ENCODE measurements at places on chromosomes 5 and 9.

GRCh38 chr5:54766748-54767147 lies 218.6 kb downstream of the ESM1 start:
- no peak for DNase-seq

DNA sequence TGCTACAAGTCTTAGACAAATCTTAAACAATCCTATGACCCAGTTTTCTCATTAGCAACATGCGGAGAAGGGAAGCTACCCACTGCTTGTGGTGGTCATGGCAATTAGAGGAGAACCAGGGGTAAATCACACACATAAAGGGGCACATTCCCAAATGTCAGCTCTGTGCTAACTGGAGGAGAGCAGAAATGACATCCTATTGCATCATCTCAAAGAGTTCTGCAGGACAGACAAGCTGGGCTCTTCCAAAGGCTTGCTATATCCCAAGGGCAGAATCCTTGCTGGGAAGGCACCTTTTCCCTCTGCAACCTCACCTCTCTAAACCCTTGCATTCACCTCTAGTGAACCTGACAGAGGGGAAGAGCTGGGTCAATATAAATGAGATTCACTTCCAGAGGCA lies 17.0 kb upstream of the WWC1 start:
- no peak for DNase-seq

- no peak for DNase-seq
Measured at GRCh38 chr5:169584998-169585451, 1.5 kb downstream of the SPDL1 start.

DNA sequence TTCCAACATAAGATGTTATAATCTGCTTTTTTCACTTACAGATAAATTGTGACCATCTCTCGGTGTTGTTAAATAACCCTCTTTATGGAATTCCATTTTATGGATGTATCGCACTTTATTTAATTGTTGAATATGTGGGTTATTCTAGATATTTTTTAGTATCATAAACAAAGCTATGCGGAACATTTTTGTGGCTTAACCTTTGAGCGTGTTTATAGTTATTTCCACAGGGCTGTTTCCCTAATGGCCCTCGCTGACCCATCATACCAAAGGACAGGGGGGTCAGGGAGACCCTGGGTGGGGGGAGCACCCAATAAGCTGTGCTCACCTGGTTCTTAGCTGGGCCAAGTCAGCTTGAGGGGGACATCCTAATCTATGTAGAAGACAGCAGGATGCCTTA lies 65.3 kb downstream of the NDST1 start:
- no peak for DNase-seq

DNA sequence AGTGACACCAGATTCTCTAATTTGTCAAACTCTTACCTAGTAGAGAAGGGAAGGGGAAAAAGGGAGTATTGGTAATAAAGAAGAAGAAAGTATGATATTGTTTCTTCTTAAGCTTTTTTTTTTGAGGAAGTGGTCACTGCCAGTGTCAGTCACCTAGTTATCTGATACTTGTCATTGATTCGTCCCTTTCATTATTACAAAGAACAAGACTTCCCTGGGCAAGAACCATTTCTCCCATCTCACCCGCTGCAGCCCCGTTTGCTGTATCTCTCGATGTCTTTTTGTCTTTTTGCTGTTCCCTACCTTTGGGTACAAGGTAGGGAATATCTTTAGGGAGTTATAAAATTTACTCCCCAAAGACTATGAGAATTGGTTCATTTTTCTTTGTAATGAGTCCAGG lies 249.0 kb downstream of the ARHGAP26 start:
- no peak for DNase-seq

GRCh38 chr9:101625876-101626275 lies 31.1 kb upstream of the PPP3R2 start:
- DNase-seq = no peak

DNA sequence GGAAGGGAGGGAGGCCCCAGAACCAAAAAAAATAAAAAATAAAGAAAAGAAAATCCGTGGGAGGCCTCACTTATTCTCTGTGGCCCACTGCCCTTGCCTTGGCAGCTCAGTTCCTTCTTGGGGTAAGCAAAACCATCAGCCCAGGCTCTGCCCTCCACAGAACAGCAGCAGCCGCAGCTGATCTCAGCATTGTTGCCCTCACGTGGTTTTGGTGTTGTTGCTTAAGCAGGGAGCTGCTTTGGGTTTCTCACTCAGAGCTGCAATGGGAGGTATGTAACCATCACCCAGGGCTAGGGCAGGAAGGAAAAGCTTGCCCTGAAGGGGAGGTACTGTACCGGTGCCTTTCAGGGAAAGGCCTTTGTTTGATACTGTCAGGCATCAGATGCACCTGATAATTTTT lies 374.7 kb upstream of the WWC1 start:
- no peak for DNase-seq

GRCh38 chr9:116491219-116491618 lies 195.9 kb upstream of the TRIM32 start:
- DNase-seq = no peak

- DNase-seq = no peak
Measured at GRCh38 chr5:10699987-10700386, 61.0 kb downstream of the DAP start.

GRCh38 chr5:175427762-175428161 lies 16.2 kb downstream of the DRD1 start:
- DNase-seq = no peak

GRCh38 chr5:93385655-93386054 lies 195.4 kb downstream of the NR2F1-AS1 start:
- no peak for DNase-seq

DNA sequence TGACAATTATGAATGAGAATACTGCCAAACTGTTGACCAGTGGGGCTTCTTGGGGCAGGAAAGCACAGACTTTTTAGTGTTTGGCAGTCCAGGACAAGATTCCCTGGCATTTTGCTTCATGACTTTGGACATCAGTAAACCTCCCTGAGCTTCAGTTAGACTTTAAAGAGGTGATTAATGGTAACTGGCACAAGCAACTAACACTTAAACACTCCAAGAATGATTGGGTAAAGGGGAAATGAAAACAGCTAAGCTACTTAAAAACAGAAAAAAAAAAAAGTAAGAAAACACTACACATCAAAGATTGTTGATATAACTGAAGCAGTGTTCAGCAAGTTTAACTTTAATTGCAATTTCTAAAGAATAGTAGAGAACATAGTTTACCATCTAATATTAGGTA lies 13.4 kb downstream of the PAIP1 start:
- no peak for DNase-seq

- no peak for DNase-seq
Measured at GRCh38 chr9:102569436-102569835, 425.7 kb upstream of the CYLC2 start.

DNA sequence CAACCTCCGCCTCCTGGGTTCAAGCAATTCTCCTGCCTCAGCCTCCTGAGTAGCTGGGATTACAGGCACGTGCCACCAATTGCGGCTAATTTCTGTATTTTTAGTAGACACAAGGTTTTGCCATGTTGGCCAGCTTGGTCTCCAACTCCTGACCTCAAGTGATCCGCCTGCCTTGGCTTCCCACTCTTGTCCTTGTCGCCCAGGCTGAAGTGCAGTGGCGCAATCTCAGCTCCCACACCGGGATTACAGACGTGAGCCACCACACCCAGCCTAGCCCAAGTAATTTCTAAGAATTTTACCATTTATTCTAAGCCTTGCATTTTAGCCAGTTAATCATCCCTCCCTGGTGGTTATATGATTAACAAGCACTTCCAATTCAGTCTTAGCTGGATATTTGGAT lies 11.0 kb downstream of the NAIP start:
- no peak for DNase-seq

GRCh38 chr5:67346611-67347010 lies 150.0 kb upstream of the CD180 start:
- no peak for DNase-seq

GRCh38 chr5:68329554-68330255 lies 114.1 kb downstream of the PIK3R1 start:
- DNase-seq = no peak

DNA sequence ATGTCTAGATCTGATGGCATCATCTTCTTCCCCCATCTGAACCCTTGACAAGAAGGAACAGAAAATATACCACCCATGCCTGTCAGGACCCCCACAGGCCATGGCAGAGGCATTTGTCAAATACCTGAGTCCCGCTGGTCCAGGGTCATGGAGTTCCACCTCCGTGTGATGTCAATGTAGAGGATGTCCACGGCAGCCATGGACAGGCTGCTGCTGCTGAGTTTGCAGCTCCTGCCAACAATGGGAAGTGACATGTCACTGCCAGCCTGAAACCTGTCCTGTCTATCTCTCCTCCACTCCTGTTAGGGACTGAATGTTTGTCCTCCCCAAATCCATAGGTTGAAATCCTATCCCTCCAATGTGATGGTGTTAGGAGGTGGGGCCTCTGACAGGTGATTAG lies 208.8 kb downstream of the DAB2IP start:
- no peak for DNase-seq

- no peak for DNase-seq
Measured at GRCh38 chr5:171882118-171882517, 96.5 kb downstream of the SMIM23 start.
